Activated naive CD4-positive, alpha-beta T cell treated with anti-CD3 and anti-CD28 coated beads, Interleukin-2, amount 10 ng/mL, durations not matched to agents 5 hours and 36 hours (primary cell): ENCODE measurements at places on chromosomes 13 and 19. TPM values are rescaled to one million over a fixed set of nuclear protein-coding genes. Genes with fewer than 3 reads are reported as not detected.

Gene NAT14
- total RNA-seq: 8.7 TPM

Gene TEX29
- total RNA-seq: 0.50 TPM

Gene CGB8
- not detected for total RNA-seq

Gene NLRP9
- not detected for total RNA-seq

Gene CD22
- total RNA-seq: 0.24 TPM

Gene ELAVL1
- 78.4 TPM for total RNA-seq

Gene NLRP12
- total RNA-seq: not detected

Gene NPHS1
- not detected for total RNA-seq

Gene ILF3
- total RNA-seq: 333 TPM

Gene ZNF772
- total RNA-seq: 10.9 TPM

Gene SMIM24
- total RNA-seq: not detected

Gene KLF2
- 395 TPM for total RNA-seq

Gene LGALS7B
- total RNA-seq: not detected

Gene C1QTNF9
- total RNA-seq: not detected

Gene RXFP2
- total RNA-seq: not detected

Gene CALR3
- total RNA-seq: not detected

Gene DIRAS1
- not detected for total RNA-seq

Gene ICAM5
- 0.46 TPM for total RNA-seq

Gene MYO1F
- 269 TPM for total RNA-seq

Gene OR7A5
- not detected for total RNA-seq

Gene TUBA3C
- not detected for total RNA-seq

Gene JSRP1
- total RNA-seq: 0.76 TPM

Gene LHFPL6
- total RNA-seq: not detected

Gene ZNF556
- total RNA-seq: not detected

Gene DPF1
- total RNA-seq: 1.0 TPM

Gene LRRC63
- total RNA-seq: 0.79 TPM

Gene ZNF626
- 11.5 TPM for total RNA-seq

Gene LAIR1
- total RNA-seq: 100 TPM

Gene TYROBP
- 0.43 TPM for total RNA-seq

Gene DAND5
- total RNA-seq: 0.25 TPM

Gene CD177
- not detected for total RNA-seq

Gene GJB2
- total RNA-seq: 1.8 TPM

Gene FCER2
- total RNA-seq: not detected

Gene UBE2L5
- total RNA-seq: not detected

Gene EBPL
- 26.6 TPM for total RNA-seq

Gene CGB3
- not detected for total RNA-seq

Gene SLC25A41
- not detected for total RNA-seq

Gene GAPDHS
- total RNA-seq: not detected

Gene GNG7
- total RNA-seq: 0.72 TPM

Gene PHLDB3
- total RNA-seq: 22.6 TPM

Gene RFXANK
- 92.8 TPM for total RNA-seq

Gene TMEM38A
- 2.0 TPM for total RNA-seq

Gene NAA16
- total RNA-seq: 33.2 TPM

Gene C19orf67
- total RNA-seq: not detected

Gene ISOC2
- 16.6 TPM for total RNA-seq

Gene KLK14
- 0.41 TPM for total RNA-seq

Gene IGFL3
- total RNA-seq: not detected

Gene KIR3DL1
- total RNA-seq: 0.12 TPM

Gene RASIP1
- total RNA-seq: 0.14 TPM

Gene B3GNT3
- total RNA-seq: not detected

Gene SIGLEC5
- not detected for total RNA-seq

Gene B3GNT8
- 2.0 TPM for total RNA-seq

Gene LYPD3
- 1.3 TPM for total RNA-seq

Gene ONECUT3
- total RNA-seq: not detected

Gene INSR
- total RNA-seq: 5.1 TPM

Gene LRFN3
- 13.0 TPM for total RNA-seq

Gene IGFL1
- total RNA-seq: not detected

Gene PROSER3
- 50.4 TPM for total RNA-seq
